Esophagus (tissue), 2 donors: ENCODE measurements at places on chromosomes 3 and 15. TPM values are rescaled to one million over a fixed set of nuclear protein-coding genes. Genes with fewer than 3 reads are reported as not detected.

The GCSAM gene
- polyA plus RNA-seq, result 0.66 TPM

The THRB gene
- 2.5 TPM for polyA plus RNA-seq

The H1-8 gene
- not detected for polyA plus RNA-seq

The FAM174B gene
- polyA plus RNA-seq, result 3.7 TPM

The TM6SF1 gene
- polyA plus RNA-seq, result 1.1 TPM

The RTP1 gene
- not detected for polyA plus RNA-seq

The GABRR3 gene
- polyA plus RNA-seq, result not detected

The ITPR1 gene
- polyA plus RNA-seq, result 7.5 TPM

The TMEM207 gene
- polyA plus RNA-seq, result not detected

The NMD3 gene
- polyA plus RNA-seq, result 19.7 TPM

The DNASE1L3 gene
- polyA plus RNA-seq, result 7.5 TPM

The PLAAT1 gene
- polyA plus RNA-seq, result 3.6 TPM

The RRP9 gene
- polyA plus RNA-seq, result 16.4 TPM

The FSIP1 gene
- polyA plus RNA-seq, result 0.29 TPM

The CHRNB4 gene
- polyA plus RNA-seq, result 0.16 TPM

The PLA2G4B gene
- polyA plus RNA-seq, result 31.6 TPM

The TFRC gene
- polyA plus RNA-seq, result 20.8 TPM

The ZNF770 gene
- 19.2 TPM for polyA plus RNA-seq

The PLA2G4E gene
- polyA plus RNA-seq, result 1.2 TPM

The WDR49 gene
- 0.18 TPM for polyA plus RNA-seq

The ROPN1 gene
- not detected for polyA plus RNA-seq

The RLBP1 gene
- not detected for polyA plus RNA-seq

The COLQ gene
- polyA plus RNA-seq, result 0.47 TPM
